ENCODE measurements at places on chromosomes 3 and 15. TPM values are rescaled to one million over a fixed set of nuclear protein-coding genes. Genes with fewer than 3 reads are reported as not detected.

GRCh38 chr3:122794483-122794778 lies 438 bp upstream of the SLC49A4 start:
- DNase-seq = no peak

- no peak for DNase-seq
These were observed 57.9 kb downstream of the RASGRF1 start for GRCh38 chr15:79032656-79033055.

- no peak for DNase-seq
These were observed 280.2 kb upstream of the ICE2 start for GRCh38 chr15:60758961-60759729.

DNA sequence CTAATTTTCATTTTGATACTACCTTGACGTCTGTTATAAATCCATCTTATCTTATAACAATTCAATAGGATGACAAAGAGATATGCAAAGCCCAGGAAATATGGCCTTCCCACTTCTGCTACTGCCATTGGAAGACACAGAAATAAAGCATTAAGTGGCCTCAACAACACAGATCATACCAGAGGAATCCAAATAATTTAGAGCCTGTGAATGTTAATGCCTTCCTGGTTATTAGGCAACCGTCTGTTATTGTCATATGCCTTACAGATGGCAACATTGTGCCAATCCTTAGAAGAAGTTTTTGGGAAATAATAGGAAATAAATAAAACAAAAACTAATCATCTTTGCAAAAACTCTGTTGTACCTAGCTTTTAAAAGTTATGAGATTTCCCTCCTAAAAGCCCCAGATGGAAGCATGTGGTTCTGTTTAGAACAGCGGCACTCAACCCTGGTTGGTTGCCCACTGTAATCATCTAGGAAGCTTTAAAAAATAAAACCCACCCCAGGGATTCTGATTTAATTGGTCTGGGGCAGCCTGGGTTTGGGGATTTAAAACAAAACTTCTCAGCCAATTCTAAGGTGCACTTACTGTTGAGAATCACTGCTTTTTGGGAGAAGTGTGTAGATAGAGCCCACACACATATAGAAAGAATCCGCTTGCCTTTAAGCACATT lies 704.8 kb upstream of the CFAP20DC start:
- no peak for DNase-seq

DNA sequence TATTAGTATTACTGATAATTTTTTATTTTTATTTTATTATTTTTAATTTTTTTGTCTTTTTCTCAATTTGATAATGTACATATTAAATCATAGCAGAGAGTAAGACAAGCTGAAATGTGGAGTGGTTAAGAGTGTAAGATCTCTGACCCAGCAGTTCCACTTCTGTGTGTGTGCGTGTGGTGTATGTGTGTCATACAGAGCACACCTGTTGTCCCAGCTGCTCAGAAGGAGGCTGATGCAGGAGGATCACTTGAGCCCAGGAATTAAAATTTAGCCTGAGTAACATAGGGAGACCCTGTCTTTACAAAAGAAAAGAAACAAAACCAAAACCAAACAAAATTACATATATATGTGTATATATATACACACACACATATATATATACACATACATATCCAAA lies 1.4 kb upstream of the CIDEC start:
- DNase-seq = no peak

- no peak for DNase-seq
These were observed 33.4 kb upstream of the MUC13 start for GRCh38 chr3:124967964-124968363.

DNA sequence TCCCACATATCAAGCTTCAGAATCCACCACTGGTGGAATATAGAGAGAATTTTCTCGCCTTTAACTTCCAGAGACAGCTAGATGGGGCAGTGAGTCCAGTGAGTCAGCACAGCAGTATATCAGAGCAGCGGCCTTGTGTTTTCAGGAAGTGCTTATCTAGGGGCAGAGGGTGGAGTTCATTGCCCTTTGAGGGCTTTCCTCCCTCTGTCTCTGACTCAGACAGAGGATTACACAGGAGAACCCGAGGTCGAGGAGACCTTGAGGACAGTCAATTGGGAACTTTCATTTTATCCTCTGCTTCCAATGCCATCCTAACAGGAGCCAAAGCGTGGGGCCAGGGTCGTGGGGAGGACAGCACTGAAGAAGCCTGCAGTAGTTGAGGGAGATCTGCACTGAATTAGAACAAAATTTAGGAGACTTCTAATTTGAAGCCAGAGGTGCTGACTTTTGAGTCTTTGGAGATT lies 109.6 kb upstream of the UMPS start:
- DNase-seq = peak; percentile 25

GRCh38 chr15:33458421-33458820 lies 147.7 kb downstream of the RYR3 start:
- no peak for DNase-seq

DNA sequence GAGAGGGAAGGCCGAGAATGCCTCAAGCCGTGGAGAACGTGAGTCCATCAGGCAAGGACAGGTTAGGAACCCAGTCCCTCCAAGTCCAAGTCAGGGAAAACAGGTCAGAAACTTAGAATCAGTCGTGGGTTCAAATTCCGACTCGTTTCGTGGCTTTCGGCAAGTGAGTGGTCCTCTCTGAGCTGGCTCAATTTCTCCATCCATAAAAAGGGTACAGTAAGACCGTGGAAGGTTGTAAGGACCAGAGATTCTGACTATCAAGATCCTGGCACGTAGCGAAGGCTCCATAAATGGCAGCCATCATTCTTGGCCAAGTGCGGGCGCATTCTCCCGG lies 604 bp upstream of the MED12L start:
- no peak for DNase-seq

GRCh38 chr15:94387442-94387841 lies 156.1 kb downstream of the MCTP2 start:
- no peak for DNase-seq

GRCh38 chr3:26579116-26579515 lies 43.5 kb upstream of the LRRC3B start:
- no peak for DNase-seq

- DNase-seq = no peak
These were observed 61.3 kb upstream of the PSMD6 start for GRCh38 chr3:64084640-64085039.

- DNase-seq = peak; percentile 78
These were observed 106.0 kb upstream of the LINGO1 start for GRCh38 chr15:77738441-77739302.

DNA sequence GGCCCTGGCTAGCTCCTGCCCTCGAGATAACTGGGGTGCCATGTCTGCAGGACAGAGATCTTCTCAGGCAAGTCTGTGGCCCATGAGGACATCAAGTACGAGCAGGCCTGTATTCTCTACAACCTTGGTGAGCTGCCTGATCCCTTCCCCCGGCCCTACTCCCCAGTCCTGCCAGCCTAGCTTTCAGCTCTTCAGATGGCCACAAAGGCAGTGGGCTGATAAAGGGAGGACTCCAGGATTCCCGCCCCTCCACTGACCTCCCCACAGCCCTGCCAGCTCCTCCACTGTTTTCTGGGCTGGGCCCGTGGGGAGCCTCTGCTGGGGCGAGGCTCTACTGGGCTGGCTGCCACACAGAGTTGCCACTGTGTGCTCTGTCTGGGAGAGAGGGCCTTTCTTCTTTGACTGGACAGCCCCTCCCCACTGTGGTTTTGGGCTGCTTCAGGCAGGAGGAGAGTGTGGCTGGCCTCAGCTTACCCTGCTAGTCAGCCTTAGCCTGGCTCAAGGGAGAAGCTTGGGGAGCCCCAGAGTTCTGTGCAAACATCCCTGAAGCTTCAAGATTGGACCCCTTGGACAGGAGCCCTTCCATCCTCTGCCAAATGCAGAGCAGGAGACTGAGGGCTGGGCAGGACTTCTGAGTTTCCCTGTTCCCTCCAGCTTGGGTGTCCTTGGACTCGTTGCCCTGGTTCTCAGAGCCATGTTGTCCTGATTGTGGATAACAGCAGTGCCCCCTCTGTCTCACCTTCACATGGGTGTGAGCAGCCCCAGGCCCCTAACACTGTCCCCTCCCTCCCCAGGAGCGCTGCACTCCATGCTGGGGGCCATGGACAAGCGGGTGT lies 24.4 kb downstream of the PTPN23 start:
- peak; percentile 40 for DNase-seq

- DNase-seq = no peak
These were observed 47.6 kb downstream of the IDH2 start for GRCh38 chr15:90054618-90055097.

DNA sequence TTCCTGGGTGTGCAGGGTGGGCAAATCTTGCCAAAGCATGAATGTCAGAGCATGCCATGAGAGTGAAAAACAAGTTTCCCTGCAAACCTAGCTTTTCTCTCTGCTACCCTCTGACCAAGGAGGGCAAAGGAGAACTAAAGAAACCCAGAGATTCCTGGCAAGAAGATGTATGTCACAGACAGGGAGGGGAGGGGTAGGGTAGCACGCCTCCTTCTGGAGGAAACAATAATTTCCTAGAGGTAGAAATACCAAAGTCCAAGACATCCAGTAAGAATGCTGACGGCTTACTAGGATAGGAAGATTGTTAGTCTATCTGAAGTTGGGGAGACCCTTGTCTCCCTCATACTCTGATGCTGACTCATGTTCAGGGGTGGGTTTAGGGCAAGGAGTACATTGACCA lies 203.9 kb downstream of the NR1D2 start:
- peak; percentile 50 for DNase-seq

GRCh38 chr3:153396581-153396980 lies 234.6 kb downstream of the RAP2B start:
- no peak for DNase-seq

ITGB5 gene
- 459 TPM for total RNA-seq

CASR gene
- total RNA-seq = 0.15 TPM

GCHFR gene
- total RNA-seq = 60.9 TPM

TUSC7 gene
- not detected for total RNA-seq

FOXB1 gene
- total RNA-seq = 32.7 TPM

CDHR4 gene
- not detected for total RNA-seq

MAP6D1 gene
- 1.7 TPM for total RNA-seq

SLC2A2 gene
- total RNA-seq = not detected

GASK1A gene
- total RNA-seq = 4.5 TPM
